Stimulated activated CD8-positive, alpha-beta memory T cell treated with anti-CD3 and anti-CD28 coated beads, Interleukin-15, amount 100 ng/mL, for 48 hours (primary cell): ENCODE measurements at places on chromosomes 5 and 9.
A peak's percentile ranks its signal among the peaks of the same experiment; 100 is the strongest.

DNA sequence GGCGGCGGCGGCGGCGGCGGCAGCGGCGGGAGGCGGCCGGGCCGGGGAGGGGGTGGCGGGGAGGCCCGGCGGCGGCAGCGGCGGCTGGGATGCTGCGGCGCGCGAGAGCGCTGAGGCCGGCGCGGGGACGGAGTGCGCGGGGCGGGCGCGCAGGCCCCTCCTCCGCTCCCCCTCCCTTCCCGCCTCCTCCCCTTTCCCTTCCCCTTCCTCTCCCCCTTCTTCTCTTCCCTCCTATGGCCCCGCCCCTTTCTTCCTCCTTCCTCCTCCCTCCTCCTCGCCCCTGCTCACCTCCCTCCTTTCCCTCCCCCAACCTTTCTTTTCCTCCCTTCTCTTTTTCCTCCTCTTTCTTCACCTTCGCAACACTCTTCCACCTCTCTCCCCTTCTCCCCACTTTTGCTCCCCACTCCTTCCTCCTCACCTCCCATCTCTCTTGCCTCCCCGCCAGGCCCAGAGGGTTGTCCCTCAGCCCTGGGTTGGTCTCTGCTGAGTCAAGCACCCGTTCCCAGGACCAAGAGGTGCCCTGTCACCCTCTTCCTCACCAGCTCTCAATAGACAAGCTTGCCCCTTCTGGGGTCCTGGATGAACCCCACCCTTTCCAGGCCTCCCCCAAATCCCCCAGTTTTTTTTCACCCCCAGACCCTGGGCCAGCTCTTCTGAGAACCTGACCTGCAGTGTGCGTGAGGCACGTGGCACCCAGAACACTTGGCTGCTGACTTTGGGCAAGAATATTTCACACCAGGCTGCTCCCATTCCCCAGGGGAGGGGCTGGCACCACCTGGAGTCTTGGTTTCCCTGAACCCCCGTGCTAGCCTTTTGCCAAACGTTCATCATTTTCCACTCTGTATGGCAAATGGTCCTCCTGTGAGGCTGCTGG is at the start of gene SEMA4D:
Gene SEMA4D (minus strand): TSS at position 136 of the 874 bp plus-strand sequence. CDS start 92,657 bp downstream, outside the sequence.
- DNase-seq: peak; percentile 51

- no peak for DNase-seq
These were observed 1.4 kb upstream of the FTMT start for GRCh38 chr5:121850272-121850671.

DNA sequence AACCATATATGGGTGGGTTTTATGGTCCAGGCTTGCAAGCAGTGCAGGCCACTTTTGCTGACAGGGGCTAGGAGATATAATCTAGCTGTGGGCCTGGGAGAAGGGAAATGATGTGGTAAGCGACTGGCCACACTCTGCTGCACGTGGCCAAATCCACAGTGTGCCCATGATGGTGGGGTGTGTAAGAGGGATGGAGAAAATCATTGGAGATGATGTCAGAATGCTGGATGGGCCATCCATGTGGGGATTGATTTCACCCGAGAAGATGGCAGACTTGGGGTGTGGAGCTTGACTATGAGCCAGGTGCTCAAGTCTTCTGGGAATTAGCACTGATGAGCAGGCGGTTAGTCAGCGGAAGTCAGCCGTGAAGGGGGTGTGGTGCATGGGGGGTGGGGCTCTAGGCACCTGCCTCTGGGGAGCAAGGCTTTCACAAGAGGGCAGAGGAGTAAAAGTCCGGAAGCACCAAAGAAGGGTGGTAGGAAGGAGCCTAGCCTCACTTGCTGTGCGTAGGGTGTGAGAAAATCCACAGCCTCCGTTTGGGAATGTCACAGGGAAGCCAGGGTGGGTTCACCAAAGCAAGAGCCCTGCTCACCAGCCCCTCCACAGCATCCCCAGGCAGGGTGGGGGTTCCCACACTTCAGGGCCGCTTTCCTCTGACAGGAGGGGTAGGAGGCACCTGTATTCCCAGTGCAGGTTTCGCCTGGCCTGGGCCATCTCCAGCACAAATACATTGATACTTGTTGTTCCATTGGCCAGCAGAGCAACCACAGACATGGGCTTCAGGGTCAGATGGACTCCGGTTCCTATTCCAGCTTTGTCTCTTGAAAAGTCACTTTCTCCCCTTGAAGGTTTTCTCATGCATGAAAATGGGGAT is 44.5 kb upstream of the ANGPTL2 start:
- DNase-seq: no peak

DNA sequence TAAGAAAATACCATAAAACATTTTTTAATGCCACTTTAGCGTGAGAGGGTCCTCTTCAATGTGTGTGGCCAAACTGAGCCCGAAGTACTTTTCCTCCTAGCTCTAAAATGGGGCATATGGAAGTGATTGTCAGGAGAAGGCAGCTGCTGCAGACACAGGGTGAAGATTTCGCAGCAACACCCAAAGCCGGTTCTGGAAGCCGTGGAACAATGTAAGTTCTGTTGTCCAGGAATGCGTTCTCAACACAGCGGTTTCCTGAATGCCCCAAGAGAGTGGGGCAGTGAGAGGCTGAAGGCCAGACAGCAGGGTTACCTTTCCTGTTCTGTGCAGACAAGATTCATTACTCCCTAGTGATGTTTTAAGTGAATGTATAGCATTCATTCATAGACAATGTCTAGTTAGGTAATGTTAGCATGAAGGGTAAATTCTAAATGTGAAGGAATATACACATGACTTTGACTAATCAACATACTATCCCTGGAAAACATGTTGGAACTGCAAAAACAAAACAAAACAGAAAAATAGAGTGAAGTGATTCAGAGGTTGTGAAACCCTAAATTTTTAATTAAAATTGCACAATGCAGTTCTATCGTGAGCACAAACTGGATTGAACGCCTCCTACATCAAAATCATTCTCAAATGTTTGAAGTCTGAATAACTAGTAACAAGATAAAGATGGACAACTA is 197.0 kb upstream of the SEMA6A start:
- DNase-seq: no peak

DNA sequence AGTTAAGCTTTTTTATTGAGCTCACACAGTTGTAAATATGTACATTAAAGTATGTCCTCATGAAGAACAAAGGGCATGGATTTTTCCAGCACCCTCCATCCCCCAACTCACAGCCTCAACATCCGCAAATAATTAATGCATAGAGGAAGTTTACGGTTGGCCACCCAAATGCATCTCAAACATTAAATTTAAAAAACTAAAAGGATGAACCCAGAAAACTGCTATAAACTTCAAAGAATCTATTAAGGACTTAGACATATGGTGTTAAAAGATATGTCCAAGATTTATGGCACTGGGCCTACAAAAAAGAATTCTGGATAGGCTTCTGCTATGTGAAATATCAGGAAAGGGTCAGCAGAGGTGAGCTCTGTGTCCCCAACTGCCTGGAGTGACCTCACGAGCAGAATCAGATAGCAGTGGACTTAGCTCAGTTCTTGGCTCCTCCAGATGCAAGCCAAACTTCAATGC is 54.0 kb upstream of the TNC start:
- no peak for DNase-seq

DNA sequence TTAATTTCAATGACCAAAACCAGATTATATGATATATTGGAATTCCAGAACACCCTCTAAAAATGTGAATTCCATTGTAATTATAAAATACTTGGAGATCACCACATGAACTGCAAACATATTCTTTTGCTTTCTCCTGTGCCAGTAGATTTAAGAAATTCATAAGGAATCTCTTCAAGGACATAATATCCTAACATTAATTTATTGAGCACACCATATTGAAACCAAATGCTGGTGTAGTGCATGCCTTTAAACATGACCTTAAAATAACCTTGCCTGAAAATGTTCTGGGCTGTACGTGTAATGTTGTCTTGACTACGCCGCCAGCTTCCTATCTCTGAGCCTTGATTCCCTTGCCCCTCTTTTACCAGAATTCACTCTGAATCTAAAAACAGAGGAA is 205.0 kb upstream of the ACTBL2 start:
- no peak for DNase-seq

GRCh38 chr5:6712577-6713273 is 507 bp upstream of the TENT4A start:
- DNase-seq: peak; percentile 96

- DNase-seq: no peak
These were observed 14.7 kb downstream of the ASTN2 start for GRCh38 chr9:117400171-117400570.

DNA sequence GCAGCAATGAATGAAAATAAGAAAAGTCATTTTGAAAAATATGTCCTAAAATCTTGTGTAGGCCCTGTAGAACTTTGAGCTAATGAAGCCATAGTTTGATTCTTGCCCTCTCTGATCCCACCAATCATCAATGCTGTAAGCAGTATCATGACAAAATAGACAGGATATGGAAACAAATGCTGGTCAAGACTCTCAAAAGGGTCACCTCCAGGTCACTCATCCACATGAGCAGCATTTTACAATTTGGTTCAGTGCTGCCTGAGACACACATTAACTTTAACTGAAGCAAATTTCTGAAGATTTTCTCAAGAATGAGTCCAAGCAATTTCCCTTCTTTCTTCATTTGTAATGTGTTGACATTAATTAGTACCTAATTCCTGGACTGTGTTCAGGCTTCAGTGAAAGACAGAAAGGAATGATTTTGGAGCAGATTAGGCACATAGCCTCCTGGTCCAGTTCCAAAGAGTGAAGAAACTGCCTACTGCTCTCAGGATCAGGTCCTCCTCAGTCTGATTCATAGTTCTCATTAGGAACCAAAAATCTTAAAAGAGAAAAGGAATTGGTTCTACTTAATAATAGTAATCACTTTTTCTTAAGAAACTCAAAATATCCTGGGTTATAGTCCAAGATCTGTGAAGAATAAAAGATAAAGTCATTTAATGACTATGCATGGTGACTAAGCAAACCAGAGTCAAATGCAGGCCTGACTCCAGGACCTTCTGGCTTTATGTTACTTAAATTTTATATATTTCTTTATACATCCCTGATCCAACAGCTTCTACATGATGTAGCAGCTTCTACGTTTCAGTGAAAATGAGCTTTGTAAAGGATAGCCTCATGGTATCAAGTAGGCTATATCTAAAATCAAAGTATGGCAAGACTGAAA is 192.1 kb upstream of the RGMB start:
- no peak for DNase-seq

GRCh38 chr9:93684806-93685543 is 108.6 kb downstream of the PHF2 start:
- DNase-seq: no peak

GRCh38 chr5:170491479-170491878 is 12.3 kb upstream of the KCNIP1 start:
- DNase-seq: no peak

DNA sequence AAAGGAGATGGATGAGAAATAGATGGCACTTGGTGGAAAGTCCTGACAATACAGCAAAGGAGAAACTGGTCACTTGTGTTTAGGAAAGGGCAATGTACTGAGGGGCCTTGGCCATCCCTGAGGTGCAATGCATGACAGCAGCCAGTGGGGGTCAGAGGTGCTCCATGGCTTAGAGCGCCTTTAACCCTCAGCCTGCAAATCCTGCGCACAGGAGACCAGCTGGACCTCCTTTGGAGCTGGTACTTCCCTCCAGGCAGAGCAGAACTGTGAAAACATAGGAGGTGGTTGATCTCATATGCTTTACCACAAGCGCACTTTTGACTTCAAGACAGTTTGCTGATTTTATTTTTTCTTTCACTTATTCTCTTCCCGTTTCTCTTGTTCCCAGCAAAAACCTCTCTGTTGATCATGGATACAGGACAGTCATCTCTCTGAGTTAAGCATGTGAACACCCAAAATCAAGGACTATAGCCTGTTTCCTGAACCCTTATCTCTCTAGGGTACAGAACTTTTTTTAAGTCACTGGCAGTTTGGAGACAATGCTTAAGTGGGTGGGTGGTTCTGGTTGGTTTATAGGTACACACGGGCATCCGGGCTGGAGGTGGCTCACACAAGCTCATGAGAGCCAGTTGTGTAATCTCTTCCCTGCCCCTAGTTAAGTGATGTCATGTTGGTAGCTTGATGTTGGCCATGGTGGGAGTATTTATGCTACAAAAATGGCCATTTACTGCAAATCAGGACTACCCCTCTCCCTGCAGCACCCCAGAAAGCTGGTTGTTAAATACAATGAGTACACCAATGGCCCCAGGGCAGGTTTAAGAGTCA is 37.6 kb upstream of the ANKRD55 start:
- DNase-seq: peak; percentile 48

DNA sequence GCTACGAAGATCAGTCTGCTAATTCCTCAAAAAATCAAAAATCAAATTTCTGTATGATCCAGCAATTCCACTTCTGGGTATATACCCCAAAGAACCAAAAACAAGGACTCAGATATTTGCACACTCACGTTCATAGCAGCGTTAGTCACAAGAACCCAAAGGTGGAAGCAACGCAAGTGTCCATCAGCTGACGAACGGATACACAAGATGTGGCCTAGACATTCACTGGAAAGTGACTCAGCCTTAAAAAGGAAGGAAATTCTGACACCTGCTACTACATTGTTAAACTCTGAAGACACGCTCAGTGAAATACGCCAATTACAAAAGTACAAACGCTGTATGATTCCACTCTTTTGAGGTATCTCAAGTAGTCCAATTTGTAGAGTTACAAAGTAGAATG is 93.3 kb downstream of the OTULIN start:
- no peak for DNase-seq

DNA sequence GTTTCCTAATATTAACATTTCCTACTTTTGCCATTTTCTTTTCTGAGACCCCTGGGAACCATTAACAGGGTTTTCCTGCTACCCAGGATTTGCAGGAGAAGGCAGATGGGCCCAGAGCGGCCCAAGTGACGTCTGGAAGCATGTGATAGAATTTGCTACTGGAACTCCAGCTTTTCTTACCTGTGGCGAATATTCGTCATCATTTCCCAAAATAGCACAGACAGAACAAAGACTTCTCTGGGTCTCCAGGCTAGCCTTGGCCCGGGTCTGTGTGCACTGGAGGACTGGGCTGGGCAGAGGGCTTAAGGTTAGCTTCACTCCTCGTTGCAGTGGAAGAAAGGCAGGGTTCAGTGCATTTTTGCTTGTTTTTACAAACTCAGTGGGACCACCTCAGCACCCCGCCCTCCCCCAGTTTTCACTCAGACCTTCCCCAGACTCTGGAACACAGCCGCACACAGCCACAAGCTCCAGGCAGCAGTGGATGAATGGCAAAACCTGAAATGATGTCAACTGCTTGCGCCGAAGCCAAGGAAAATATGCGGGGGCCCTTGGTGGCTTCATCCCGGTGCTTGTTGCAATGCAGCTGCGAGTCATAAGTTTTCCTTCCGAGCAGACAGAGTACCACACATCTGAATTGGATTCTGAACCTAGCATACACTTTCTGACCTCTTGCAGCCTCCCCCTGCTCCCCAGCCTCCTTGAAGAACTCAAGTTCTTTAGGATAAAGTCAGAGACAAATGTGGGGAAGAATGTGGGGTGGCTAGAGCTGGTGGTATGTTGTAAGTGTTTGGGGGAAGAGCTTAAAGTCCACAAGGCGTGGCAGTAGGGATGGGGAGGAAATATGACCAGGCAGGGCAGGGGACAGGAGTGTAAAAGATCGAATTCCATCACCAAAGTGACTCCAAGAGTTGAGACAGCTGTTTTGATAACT is 586.0 kb downstream of the CCDC171 start:
- DNase-seq: no peak

DNA sequence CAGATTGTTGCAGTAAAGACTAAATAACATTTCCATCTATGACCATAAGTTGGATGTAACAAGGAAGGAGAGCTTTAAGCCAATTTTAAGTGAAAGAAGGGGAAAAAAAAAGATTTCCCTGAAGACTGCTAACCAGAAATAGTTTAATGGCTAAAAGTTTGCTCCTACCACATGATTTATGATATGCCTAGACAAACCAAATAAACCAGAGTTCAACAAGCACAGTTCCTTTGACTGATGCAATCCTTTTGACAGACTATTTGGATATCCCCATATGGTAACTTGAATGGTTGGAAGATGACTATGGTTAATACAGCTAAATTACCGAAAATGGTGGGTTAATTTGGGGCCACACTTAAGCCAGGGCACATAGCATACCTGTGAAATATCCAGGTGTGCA is 338.5 kb downstream of the CETN3 start:
- DNase-seq: no peak
